ENCODE measurements at places on chromosomes 2 and 18. TPM values are rescaled to one million over a fixed set of nuclear protein-coding genes. Genes with fewer than 3 reads are reported as not detected.
A peak's percentile ranks its signal among the peaks of the same experiment; 100 is the strongest.

Gene KCNK3
- polyA plus RNA-seq, result 0.27 TPM

GRCh38 chr18:61957801-61958516 is 65.2 kb upstream of the RNF152 start:
- no peaks in the 10 kb centered on the region for H3K27me3 ChIP-seq
- H3K27ac ChIP-seq, result no peak overlapping the region
- H3K4me3 ChIP-seq, result no peak overlapping the region
- H3K4me1 ChIP-seq, result no peaks in the 10 kb centered on the region
- DNase-seq, result no peak
- H3K36me3 ChIP-seq, result no peaks in the 10 kb centered on the region

DNA sequence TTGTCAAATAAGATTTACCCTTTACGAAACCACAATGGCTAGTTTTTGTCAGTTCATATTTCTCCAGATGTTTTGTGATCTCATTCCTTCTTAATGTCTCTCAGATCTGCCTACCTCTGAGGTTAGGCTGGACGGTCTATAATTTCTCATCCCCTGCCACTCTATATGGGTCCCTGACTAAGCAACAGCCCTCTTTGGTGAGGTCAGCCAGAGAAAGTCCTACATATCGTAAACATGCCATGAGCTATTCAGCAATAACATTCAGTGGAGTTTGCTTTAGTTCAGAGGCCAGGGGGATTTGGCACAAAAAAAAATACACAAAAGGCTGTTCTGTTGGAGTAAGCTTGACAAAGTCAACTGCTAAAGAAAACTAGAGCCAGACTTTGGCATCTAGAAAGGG is 192.1 kb upstream of the NCKAP5 start:
- no peaks in the 10 kb centered on the region for H3K36me3 ChIP-seq
- no peaks in the 10 kb centered on the region for H3K27me3 ChIP-seq
- H3K27ac ChIP-seq, result peak overlapping the region; percentile 8
- no peaks in the 10 kb centered on the region for H3K4me1 ChIP-seq

GRCh38 chr2:16716024-16716423 is 50.4 kb upstream of the CYRIA start:
- DNase-seq, result no peak
- H3K27ac ChIP-seq, result no peak overlapping the region
- no peak overlapping the region for H3K4me3 ChIP-seq
- no peaks in the 10 kb centered on the region for H3K27me3 ChIP-seq
- H3K36me3 ChIP-seq, result no peaks in the 10 kb centered on the region
- no peaks in the 10 kb centered on the region for H3K4me1 ChIP-seq

Gene ZNF532
- 7.4 TPM for polyA plus RNA-seq

DNA sequence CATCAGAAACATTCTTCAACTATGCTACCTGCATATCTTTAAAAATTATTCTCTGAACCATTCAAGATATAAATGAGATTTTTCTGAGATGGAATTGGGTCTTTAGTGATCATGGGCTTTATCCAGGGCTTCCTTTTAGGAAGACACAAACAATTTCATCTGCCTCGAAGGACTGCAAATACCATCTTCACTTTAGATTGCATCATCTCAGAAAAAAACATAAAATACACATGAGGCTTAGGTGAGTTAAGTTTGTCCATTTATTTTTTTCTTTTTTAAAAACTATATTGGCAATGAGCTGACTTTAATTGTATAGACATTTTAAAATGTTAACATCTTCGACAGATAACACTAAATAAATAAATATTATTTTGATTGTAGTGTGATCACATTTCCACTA is 20.1 kb downstream of the TTN start:
- H3K36me3 ChIP-seq, result no peaks in the 10 kb centered on the region
- DNase-seq, result no peak
- no peak overlapping the region for H3K4me3 ChIP-seq

Gene LPIN1
- 9.3 TPM for polyA plus RNA-seq

- no peak for DNase-seq
- peaks cover 9% of the 10 kb centered on the region for H3K27me3 ChIP-seq
- H3K27ac ChIP-seq, result no peak overlapping the region
- H3K4me3 ChIP-seq, result no peak overlapping the region
Measured at GRCh38 chr2:70756128-70756527, 11.9 kb downstream of the ADD2 start.

All from small intestine (tissue), 16 donors.